ENCODE measurements at places on chromosomes 12 and 14.

DNA sequence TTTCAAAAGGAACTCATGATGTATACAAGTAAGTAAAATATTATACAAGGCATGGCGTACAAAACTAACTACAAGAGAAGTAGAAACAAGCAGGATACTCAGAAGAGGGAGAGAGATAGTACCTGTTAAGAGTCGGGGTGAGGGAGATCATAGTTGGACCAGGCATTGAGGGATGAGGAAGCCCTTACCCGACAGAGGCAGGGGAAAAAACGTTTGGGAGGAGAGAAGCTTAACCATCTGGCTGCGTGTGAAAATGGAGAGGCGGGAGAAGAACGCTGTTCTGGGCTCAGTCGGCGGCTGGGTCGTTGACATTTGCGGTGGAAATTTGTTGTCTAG, 575 bp upstream of the FMNL3 start:
- no peak for DNase-seq

- DNase-seq, result no peak
These were observed 1009.6 kb downstream of the DIO2 start for GRCh38 chr14:79201564-79202207.

DNA sequence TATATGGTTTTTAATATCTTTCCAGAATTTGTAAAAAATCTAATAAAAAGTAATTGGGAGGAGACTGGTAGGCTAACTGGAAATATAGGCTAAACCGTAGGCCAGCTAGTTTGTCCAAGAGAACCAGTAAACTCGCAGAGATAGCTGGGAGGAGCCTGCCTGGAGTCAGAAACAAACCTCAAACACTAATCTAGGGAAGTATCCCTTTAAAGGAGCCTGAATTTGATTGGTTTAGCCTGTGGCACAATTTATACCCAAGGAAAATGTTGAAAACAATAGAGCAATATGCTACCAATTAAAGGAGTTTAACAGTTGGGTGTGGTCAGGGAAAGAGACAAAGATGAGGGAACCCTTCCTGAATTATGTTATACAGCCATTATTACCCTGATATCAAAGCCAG, 109.6 kb downstream of the EML5 start:
- DNase-seq, result no peak

GRCh38 chr12:106753526-106753925, 21.0 kb upstream of the RIC8B start:
- no peak for DNase-seq

DNA sequence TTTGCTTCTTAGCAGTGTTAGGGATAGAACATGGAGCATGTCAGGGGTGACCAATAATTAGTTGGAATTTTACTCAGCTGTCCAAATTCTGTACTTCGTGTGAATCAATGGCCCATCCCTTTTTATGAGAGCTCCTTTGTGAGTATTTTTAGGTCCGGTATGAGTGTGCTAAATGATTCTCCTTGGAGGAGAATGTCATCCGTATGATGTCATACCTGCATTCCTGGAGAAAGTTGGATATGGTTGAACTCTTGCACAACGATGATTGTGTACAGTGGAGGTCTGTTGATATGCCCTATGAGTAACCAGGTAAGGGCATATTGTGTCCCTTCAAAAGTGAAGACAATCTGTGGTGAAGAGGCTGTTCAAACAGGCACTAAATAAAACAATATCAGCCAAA, 400.8 kb downstream of the GXYLT1 start:
- no peak for DNase-seq

GRCh38 chr14:85387181-85387580, 142.8 kb upstream of the FLRT2 start:
- no peak for DNase-seq

DNA sequence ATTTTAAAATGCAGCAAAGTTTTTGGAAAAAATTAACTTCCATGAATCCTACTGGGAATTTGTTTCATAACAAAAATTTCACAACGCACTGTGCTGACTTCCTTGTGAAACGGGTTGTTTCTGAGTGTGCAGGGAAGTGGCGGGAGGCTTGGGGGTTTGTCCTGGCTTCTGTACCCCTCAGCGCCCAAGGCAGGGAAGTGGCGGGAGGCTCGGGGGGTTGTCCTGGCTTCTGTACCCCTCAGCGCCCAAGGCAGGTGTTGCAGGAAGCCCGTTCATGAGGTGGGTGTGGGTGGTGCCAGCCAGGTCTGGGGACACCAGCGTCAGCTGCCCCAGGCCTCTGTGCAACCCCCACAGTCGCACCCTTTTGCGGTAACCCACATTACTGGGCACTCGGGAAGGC, 25.1 kb downstream of the ADGRD1 start:
- no peak for DNase-seq

GRCh38 chr14:54672688-54673087, 105.8 kb downstream of the SAMD4A start:
- DNase-seq, result no peak

- no peak for DNase-seq
These were observed 30.0 kb downstream of the GALNT16 start for GRCh38 chr14:69289811-69290520.

- no peak for DNase-seq
These were observed 276.5 kb upstream of the PLEKHG7 start for GRCh38 chr12:92426332-92426731.

DNA sequence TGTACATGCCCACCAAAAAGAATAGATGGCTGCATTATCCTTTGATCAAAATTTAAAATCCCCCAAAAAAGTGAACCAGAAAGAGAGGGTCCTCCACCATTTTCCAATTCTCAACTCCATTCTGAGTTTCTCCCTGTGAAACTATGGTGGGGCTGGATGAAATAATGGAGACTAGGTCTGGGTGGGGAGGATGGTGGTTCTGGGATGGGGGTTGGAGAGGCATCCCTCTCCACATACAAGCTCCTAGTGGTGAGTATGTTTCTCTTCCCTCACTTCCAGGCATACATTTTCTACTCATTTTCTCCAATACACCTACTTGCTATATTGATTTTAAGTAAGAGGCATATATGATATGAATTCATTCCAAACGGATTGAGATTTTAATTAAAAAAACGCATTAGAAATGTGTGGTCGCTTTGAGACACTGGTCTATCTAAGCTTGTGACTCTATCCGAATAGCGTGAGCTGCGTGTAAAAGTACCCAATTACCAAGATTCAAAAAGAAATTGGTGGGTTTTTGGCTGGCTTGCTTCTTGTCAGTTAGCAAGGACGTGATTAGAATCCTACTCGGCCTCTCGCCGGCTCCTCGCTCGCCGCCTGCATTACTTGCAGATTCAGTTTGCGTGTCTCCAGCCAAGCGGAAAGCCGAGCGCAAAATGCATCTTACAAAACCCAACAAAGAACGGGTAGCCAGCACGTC, 3.4 kb downstream of the ASCL1 start:
- DNase-seq, result no peak

DNA sequence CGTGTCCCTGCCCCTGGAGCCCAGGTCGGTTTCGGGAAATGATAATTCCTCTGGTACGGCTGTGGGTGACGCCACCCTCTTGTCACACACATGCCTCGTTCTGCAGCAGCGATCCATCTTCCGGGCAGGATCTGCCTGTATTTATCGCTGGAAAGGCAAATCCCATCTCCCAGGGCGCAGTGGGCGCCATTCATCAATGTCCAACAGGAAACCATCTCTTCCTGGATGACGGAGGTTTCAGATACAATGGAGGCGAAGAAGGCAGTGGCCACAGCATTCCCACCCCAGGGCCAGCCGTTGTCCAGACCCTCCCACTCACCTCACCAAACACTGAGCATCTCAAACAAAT, 74.2 kb downstream of the NOC4L start:
- no peak for DNase-seq

- DNase-seq, result peak; percentile 37
These were observed 662 bp downstream of the EPS8 start for GRCh38 chr12:15788233-15789219.

- DNase-seq, result no peak
These were observed at the start of gene TMCC3 for GRCh38 chr12:94650143-94651056. Gene TMCC3, minus strand, starts transcription at chr12:94650557. Its CDS starts 127 bp downstream, at chr12:94650430.

DNA sequence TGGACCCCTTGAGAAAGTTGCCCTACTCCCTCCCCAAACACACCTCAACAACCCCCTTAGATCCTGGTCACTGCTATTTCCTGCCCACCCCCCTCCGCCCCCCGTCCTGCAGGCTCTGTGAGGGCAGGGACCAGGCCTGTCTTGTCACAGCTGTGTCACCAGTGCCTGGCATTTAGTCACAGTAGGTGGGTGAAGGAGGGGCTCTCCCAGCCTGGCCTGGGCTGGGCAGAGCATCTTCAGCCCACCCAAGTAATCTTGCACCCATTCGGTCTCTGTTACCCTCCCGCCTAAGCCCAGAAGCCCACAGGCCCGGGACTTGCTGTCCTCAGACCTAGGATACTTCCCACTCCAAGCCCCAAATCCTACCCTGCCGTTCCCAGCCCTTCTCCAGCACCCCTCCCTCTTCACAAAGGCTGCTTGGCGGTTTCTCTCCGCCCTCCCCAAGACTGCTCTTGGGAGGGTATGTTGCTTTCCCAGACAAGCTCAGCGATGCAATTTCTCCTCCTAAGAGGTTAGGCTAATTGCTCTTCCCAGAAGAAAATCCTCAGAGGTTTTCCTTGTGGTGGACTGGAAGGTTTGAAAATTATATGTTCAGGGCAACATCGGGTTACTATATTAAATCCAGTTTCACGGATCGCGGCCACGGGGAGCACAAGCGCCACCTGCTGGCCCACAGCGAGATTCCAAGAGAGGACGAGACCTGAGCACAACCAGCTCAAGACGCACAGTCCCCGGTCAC, 50.8 kb upstream of the ZFP36L1 start:
- peak; percentile 80 for DNase-seq

DNA sequence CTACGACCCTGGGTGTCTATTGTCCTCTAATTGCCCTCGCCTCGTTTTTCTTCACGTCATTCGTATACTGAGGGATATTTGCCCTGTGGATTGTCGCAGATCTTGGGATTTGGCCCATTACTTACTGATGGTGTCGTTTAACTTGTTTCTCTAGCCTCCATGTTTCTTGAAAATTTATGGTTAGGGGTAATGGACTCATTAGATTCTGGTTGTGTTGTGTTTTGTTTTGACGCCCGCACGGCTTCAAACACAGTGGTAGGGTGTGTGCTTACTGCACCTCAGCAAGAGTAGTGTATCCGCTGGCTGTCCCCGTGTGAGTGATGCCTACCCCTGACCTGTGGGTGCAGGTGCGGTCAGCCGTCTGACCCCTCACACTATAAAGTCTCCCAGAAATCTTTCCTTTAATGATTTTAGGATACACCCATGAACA, 874 bp upstream of the RNU6-8 start:
- DNase-seq, result no peak

- DNase-seq, result no peak
These were observed 362.6 kb downstream of the LRIG3 start for GRCh38 chr12:58557661-58558060.

Data from liver (tissue), 10 donors.